Fibroblast of gingiva (primary cell): ENCODE measurements at places on chromosomes 11 and 22.
A peak's percentile ranks its signal among the peaks of the same experiment; 100 is the strongest.

DNA sequence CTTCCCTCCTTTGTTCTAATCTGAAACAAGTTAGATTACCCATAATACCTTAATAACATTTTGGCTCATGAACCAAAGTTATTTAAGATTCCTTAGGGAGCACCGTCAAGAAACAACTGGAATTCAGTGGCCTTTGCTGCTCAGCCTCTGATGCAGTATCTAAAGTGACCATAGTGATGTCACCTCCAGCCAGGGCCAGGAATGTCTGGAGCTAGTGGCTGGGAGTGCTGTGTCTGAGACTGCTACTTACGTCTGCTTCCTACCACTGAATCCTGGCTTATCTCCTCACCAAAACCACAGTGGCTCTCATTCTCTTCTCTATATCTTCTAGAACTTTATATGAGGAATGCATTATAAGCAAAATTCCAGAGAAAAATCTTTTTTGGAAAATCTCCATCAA is 658.0 kb downstream of the DLG2 start:
- DNase-seq: no peak

- peak; percentile 40 for DNase-seq
Measured at GRCh38 chr11:77884186-77884828, 63.4 kb downstream of the AAMDC start.

DNA sequence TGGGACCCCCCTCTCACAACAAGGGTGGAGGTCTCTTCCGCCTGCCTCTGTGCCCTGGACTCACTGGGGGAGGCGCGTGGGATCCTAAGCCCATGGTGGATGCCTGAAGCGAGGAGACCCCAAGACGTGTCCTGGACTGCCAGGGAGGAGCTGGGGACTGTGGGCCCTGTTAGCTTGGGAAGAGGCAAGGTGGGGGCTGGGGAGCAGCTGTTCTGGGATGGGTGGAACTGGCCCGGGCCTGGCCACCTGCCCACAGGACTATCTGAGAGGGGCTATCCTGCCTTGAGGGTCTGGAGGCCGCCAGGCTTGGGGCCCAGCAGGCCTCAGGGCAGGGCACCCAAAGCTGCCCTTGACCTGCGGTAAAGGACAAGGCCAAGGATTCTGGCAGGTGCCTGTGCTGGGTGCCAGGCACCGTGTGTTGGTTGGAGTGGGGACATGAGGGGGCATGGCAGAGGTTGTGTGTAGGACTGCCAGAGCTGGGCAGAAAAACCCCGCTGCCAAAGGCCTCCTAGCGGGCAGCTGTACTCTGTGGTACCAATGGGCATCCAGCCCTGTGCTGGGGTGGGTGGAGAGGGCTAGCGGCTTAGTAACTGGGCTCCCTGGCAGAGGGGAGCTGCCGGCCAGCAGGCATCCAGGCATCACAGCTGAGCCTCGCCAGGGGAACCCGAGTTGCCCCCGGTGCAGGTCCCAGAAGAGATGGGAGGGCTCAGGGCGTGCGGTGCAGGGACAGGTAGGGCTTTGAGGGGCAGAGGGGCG is 670 bp downstream of the LSP1 start:
- DNase-seq: no peak

DNA sequence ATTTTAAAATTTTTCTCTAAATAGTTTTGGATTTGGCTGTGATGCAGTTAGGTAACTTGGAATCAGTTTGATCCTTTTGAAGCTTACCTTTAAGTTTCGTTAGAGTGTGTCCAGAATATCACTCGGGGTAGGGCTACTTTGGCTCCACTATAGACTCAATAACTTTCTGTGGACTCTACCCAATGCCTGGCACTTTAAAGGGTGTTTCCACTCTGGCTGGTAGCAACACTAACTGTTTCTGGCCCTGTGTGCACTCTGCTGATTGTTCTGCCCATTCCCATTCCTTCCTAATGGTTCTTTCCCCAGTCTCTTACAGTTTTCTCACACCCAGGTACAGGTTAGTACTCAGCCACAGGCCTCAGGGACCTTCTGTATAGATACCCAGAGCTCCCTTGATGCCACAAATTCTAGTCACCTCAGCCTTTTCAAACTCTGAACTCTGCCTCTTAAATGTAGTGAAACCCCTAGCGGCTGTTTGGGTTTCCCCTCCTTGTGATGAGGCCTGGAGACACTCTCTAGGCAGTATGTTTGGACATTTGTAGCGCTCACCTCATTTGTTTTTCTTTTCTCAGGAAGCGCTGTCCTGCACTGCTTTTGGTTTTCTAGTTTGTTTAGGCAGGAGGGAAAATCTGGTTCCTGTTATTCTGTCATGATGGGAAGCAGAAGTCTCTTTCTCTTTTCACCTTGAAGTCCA is 16.8 kb downstream of the CUL5 start:
- no peak for DNase-seq

GRCh38 chr22:40183029-40183581 is 5.4 kb downstream of the TNRC6B start:
- peak; percentile 89 for DNase-seq

DNA sequence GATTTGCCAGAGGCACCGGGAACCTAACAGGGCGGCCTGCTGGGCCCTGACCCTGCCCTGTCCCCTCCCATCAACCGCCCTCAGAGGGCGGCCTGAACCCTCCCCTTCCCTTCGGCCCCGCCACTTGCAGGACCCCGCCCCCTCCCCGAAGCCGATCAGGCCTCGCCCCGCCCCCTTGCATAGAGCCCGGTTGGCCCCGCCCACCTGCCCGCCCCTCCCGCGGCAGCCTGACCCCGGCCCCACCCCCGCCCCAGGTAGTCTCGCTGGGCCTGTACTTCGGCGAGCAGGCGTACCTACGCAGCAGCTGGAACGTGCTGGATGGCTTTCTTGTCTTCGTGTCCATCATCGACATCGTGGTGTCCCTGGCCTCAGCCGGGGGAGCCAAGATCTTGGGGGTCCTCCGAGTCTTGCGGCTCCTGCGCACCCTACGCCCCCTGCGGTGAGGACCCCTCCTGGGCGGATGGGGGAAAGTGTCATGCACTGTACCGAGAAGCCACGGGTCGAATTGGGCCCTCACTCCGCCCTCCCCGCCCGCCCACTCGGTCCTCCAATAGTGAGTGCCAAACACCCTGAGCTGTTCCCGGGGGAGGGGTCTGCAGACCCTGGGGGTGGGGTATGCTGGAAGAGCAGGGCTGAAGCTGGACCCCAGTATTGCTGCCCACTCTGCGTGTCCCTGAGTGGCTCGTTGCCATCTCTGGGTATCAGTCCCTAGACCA is 94.1 kb downstream of the CACNA1I start:
- DNase-seq: no peak

DNA sequence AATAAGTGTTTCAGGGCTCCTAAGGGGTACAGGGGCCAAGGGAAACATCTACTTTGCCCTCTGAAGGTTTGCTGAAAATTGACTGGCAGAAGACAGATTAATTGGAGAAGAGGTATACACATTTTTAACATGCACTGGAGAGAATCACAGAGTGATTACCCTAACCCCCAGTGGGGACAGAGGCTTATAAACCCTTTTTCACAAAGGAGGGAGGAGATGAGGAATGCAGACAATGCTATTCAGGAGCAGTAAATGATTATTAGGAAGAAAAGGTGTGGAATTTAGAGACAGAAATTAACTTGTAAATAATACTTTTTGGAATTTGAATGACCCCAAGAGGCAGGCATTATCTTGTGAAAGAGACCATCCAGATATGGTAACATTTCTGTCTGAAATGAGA is 582.4 kb upstream of the B3GAT1 start:
- no peak for DNase-seq

DNA sequence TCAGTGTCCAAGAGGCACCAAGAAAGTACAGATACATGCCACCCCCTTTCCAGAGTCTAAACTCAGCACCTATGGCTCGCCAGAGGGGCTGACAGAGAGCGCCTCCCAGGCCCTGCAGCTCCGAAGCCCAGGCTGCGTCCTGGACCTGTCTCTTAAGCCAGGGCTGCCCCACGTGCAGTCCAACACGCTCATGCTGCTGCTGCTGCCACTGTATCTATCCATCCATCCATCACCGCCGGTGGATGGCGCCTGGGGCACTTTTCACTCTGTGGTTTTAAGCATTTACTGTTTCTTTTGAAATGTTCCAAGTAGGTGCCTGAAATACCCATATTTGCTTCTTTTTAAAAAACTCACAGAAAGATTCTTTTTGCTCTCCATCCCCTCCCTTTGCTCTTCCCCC is 41.8 kb downstream of the MACROD1 start:
- DNase-seq: no peak

GRCh38 chr11:872799-873198 is 30.1 kb downstream of the TSPAN4 start:
- DNase-seq: no peak

GRCh38 chr11:66339686-66340483 is 3.7 kb upstream of the RIN1 start:
- no peak for DNase-seq
